ENCODE measurements at places on chromosomes 16 and 17. TPM values are rescaled to one million over a fixed set of nuclear protein-coding genes. Genes with fewer than 3 reads are reported as not detected.

Gene KRT32
- total RNA-seq: not detected

Gene MRPS23
- total RNA-seq: 58.8 TPM

Gene HSD17B1
- total RNA-seq: 0.15 TPM

Gene ABCC12
- not detected for total RNA-seq

Gene HOXB8
- 3.6 TPM for total RNA-seq

Gene FOXL1
- total RNA-seq: 4.9 TPM

Gene NATD1
- total RNA-seq: 1.1 TPM

Gene SLC5A10
- not detected for total RNA-seq

Gene ARHGAP27
- total RNA-seq: 14.4 TPM

Gene KRTAP2-3
- total RNA-seq: not detected

Gene NFATC2IP
- total RNA-seq: 20.1 TPM

Gene KCNH4
- total RNA-seq: not detected

Gene KRT20
- not detected for total RNA-seq

Gene G6PC1
- total RNA-seq: not detected

Gene ZNF624
- 4.4 TPM for total RNA-seq

Gene HOXB1
- total RNA-seq: not detected

Gene PMP22
- total RNA-seq: 18.8 TPM

Gene SLC7A6
- total RNA-seq: 24.4 TPM

Gene C17orf50
- not detected for total RNA-seq
